AG09309 (cell line): ENCODE measurements at places on chromosomes 2 and 18.

DNA sequence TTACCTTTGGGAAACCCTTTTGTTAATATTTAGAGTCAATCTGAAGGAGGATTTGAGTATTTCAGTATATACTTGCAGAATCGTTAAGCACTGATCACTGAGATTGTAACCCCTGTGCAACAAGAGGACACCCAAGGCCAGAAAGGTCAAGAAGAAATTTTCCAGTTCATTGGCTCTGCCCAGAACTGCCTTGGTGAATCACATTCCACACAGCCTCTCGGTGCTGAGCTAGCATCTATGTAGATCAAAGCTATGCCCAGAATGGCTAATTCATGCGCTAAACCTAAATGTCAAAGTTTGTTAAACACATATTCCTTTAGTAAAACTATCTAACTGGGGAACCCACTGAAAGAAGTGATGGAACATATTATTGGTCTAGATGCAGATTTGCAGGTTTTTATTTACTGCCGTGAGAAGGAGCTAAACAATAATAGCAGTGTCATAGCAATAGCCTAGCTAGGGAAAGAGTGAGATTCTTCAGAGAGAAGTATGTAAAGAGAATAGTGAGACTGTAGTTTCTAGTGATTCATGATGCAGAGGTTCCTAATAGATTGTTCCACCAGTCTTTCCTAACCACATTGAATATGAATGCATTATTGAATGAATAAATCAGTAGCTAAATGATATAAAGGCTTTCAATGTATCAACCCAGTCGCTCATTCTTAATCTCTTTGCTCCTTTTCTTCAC, 423.2 kb upstream of the CRIM1 start:
- no peak for DNase-seq

GRCh38 chr2:38797250-38797676, 19.3 kb downstream of the GEMIN6 start:
- no peak for DNase-seq

GRCh38 chr2:182891611-182892010, 25.2 kb upstream of the FRZB start:
- DNase-seq, result no peak

DNA sequence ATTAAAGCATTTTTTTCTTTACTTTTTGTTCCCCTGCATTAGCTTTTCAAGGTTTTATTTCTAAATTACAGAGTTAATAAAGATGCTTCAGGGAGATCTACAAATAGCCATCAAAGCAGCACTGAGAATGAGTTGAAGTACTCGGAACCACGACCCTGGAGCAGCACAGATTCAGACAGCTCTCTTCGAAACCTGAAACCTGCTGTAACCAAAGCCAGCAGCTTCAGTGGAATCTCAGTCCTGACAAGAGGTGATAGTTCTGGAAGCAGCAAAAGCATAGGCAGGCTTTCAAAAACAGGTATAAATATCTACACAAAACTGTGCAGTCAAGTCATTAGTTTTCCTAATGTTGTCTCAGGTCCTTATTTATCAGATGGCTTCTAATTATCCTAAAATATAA, 102.8 kb upstream of the UBXN4 start:
- DNase-seq, result no peak

DNA sequence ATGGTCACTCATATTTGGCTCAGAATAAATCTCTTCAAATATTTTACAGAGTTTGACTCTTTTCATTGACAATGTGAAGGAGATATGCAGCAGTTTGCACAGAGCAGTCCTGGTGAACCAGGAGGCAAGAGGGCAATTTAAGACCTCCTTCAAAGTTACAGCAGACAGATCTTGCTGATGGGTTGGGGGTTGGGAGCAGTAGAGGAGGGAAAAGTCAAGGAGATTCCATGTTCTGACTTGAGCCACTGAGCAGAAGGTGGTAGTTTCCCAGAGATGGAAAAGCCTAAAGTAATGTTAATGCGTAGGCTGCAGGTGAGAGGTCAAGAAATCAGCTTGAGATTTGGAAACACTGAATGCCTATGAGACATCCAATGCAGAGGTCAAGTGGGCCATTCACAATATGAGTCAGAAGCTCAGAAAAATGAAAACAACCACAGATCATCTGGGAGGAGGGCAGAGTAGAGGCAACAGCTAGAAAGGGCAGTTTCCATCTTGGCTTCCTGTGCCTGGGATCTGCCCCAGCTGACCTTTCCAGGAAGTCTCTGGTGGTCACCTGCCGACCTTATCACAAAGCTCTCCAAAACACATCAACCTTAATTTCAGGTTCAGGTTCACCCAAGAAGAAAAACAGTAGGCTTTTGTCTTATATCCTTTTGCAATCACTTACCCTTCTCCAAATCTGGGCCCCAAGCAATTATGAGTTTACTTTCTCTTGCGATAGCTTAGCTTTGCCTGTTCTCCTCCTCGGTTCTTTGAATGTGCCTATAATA, 197.5 kb upstream of the ARL4C start:
- no peak for DNase-seq

GRCh38 chr2:222623756-222624309, 32.1 kb downstream of the FARSB start:
- no peak for DNase-seq

- DNase-seq, result no peak
Measured at GRCh38 chr2:241678784-241679540, 7.7 kb downstream of the DTYMK start.

DNA sequence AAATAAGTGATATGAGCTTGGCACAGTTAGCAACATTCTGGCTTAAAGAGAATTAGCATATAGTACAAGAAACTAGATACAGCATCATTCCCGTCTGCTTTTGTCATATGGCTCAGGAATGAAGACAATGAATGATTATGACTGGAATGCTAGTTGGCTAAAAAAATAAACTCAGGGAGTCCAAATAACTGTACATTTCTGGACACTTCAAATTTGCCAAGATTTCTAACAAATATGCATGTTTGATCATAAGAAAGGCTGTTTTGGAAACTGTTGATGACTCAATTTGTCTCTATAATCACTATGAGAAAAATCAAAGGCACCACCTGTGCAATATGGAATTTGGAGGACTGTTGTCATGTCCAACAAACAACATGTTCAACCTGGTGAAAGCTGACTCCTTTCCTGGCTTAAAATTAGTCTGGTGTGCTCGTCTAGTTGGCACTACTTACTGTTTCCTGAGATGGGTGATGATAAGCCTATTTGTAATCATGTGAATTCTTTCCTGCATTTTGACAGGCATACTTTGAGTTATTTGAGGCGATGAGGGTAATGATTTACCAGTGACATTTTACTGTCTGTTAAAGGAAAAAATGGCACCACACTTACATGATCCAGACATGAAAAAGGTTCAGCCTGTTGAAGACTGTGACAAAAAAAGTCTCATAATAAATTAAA, 133.9 kb upstream of the CDH20 start:
- no peak for DNase-seq
